ENCODE measurements at places on chromosomes 7 and 10.
A peak's percentile ranks its signal among the peaks of the same experiment; 100 is the strongest.

DNA sequence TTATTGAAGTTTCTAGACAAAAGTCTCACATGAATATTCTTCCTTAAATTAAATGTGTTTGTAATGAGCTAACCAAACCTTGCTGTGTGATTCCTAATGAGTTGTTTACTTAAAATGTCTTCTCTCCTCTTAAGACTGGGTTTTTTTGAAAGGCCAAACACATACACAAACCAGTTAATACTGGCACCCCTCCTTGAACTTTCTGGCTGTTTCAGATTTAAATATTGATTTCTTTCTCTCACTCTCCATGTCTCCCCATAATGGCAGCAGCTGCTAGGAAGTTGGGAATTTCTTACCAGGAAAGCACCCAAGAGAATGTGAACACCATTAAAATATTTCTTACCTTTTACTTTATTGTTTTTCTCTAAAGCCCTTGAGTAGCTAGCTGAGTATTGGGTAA is 11.4 kb upstream of the PTN start:
- no peak overlapping the region for H3K27ac ChIP-seq
- H3K27me3 ChIP-seq = no peaks in the 10 kb centered on the region
- no peaks in the 10 kb centered on the region for H3K36me3 ChIP-seq
- H3K4me3 ChIP-seq = no peak overlapping the region

DNA sequence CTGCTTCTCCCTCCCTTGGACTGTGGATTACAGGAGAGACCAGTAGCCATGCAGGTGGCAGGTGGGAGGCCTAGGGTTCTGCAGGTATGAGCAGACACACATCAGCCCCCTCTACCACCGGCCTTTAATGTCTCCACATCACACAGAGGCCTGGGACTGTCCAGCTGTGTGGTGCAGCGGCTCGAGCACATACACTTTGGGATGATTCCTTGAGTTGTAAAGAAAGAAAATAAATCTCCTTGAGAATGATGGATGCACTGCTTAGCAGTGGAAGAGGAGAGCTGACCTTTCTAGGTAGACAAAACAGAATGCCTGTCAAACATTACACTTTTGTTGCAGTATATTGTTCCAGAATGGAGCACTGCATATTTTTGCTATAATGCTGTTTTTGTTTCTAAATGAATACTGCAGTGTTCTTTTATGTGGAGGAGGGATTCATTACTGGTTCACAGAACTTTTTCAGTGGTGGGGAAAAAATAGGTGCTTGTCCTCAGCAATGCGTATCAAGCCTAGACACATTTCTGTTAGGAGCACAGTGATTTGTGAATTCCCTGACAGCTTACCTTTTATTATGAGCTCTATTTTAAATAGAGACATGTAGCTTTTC is 66.0 kb downstream of the PTPRE start:
- no peaks in the 10 kb centered on the region for H3K36me3 ChIP-seq
- H3K27me3 ChIP-seq = no peaks in the 10 kb centered on the region
- no peak overlapping the region for H3K27ac ChIP-seq
- DNase-seq = no peak
- H3K4me1 ChIP-seq = no peaks in the 10 kb centered on the region

- no peak overlapping the region for H3K27ac ChIP-seq
- peak overlapping the region; percentile 9 for H3K4me3 ChIP-seq
- no peaks in the 10 kb centered on the region for H3K36me3 ChIP-seq
- H3K4me1 ChIP-seq = no peaks in the 10 kb centered on the region
- DNase-seq = no peak
- H3K27me3 ChIP-seq = no peaks in the 10 kb centered on the region
Observed at GRCh38 chr10:3623746-3624145, 161.3 kb downstream of the KLF6 start.

DNA sequence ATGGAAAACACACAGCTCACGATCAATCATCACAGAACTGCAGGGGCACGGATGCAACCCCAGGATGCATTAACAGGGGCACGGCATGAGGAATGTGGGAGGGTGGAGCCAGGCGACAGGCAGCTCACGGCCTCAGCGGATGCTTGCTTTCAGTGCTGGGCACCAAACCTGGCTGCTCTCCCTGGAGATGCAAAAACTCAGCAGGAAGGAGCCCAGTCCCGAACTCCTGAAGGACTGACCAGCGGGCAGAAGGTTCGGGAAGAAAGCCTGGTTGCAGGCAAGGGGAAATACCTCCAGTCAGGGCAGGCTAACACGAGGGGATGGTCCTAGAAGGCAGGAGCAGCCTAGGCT is 66.8 kb downstream of the CHST15 start:
- H3K4me3 ChIP-seq = no peak overlapping the region
- H3K36me3 ChIP-seq = no peaks in the 10 kb centered on the region
- H3K27me3 ChIP-seq = no peaks in the 10 kb centered on the region
- no peak for DNase-seq
- H3K27ac ChIP-seq = no peak overlapping the region
- H3K4me1 ChIP-seq = no peaks in the 10 kb centered on the region

- no peak overlapping the region for H3K4me3 ChIP-seq
- DNase-seq = no peak
- no peaks in the 10 kb centered on the region for H3K4me1 ChIP-seq
- H3K36me3 ChIP-seq = no peaks in the 10 kb centered on the region
- no peaks in the 10 kb centered on the region for H3K27me3 ChIP-seq
Observed at GRCh38 chr10:78188446-78188845, 154.8 kb downstream of the RPS24 start.

DNA sequence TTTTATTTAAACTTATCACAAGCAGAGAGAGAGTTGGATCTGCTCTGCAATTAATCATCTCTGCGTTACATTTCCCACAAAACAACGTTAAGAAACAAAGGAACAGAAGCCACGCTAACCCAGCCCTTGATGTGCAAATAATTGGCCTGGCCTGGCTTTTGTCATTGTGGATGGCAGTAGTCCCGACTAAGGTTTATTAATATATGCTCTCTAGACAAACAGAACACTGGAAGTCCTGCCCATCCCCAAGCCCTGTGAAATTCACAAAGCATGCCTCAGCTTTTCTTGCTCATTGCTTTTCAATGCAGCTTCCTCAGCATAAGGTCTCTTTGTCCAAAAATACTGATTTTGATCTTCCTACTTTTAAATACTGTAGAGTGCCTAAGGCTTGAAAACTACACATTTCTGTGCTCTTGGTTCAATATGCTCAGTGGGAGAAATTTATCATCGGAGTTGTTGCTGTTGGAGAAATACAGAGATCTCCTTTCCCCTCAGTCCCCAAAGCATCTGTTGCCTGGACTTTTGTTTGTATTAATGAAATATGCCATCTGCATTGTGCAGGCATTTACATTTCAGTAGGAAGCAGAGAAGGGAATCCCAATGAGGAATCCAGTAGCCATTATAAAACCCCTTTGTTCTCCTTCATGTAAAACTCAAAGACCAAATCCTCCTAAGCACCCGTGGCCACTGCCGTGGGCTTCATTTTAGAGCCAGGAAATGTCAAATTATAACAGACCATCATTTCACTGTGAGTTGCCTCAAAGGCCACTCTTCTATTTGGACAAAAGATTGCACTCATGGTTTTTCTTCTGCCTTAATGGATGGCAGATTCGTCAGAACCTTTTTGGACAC is 61.1 kb downstream of the SORCS1 start:
- H3K4me3 ChIP-seq = no peak overlapping the region
- DNase-seq = no peak
- H3K27ac ChIP-seq = no peak overlapping the region
- no peaks in the 10 kb centered on the region for H3K27me3 ChIP-seq
- H3K4me1 ChIP-seq = no peaks in the 10 kb centered on the region
- no peaks in the 10 kb centered on the region for H3K36me3 ChIP-seq

- no peaks in the 10 kb centered on the region for H3K4me1 ChIP-seq
- no peak for DNase-seq
- no peaks in the 10 kb centered on the region for H3K36me3 ChIP-seq
- no peaks in the 10 kb centered on the region for H3K27me3 ChIP-seq
Observed at GRCh38 chr7:8226501-8226900, 35.5 kb downstream of the ICA1 start.

- H3K36me3 ChIP-seq = no peaks in the 10 kb centered on the region
- H3K27me3 ChIP-seq = peaks cover 26% of the 10 kb centered on the region
- no peak within 1 kb of the TSS for H3K27ac ChIP-seq
- DNase-seq = no peak
Observed at GRCh38 chr7:132575982-132576720, at the start of gene PLXNA4. TSS of gene PLXNA4 (minus strand) at chr7:132576470. CDS start at chr7:132508693, 67,777 bp downstream.

- no peak for DNase-seq
- H3K36me3 ChIP-seq = no peaks in the 10 kb centered on the region
- peak overlapping the region; percentile 43 for H3K27ac ChIP-seq
- H3K4me3 ChIP-seq = peak overlapping the region; percentile 11
- no peaks in the 10 kb centered on the region for H3K27me3 ChIP-seq
- H3K4me1 ChIP-seq = peaks cover 58% of the 10 kb centered on the region
Observed at GRCh38 chr10:104321725-104322415, 16.4 kb downstream of the ITPRIP start.

DNA sequence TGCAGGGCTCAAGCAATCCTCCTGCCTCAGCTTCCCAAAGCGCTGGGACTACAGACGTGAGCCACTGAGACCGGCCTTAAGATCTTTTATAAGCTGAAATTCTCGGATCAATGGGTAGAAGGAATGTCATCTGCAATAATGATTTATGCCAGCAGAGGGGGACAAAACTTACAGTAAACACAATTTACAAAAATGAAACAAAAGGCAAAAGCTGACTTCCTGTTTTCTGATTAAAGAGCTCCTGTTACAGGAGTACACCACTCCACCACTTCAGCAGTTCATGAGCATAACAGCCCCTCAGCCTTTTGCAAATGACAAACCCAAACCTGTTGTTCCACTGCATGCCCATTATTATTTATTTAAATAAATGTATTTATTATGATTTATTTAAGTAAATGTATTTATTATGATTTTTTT is 88.5 kb upstream of the ATP6V0A4 start:
- H3K4me1 ChIP-seq = no peaks in the 10 kb centered on the region
- DNase-seq = peak; percentile 7
- H3K4me3 ChIP-seq = no peak overlapping the region
- H3K36me3 ChIP-seq = no peaks in the 10 kb centered on the region
- H3K27ac ChIP-seq = no peak overlapping the region

DNA sequence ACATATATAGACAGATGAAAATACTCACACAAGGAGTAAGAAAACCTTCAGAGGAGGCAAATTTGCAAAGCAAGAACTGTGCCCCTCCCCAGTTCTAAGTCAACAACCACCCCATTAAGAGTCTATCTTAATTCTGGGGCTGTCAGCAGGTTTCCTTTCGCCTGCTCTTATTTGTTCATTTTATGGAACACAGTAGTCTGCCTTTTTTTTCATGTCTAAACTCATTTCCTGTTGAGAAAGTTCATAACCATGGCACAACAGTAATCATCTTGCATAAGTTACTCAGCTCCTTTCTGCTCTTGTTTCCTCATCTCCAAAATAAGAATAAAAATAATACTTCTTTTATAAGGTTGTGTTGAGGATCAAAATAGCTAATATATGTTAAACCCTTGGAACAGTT is 25.8 kb upstream of the AMPH start:
- no peak for DNase-seq
- H3K36me3 ChIP-seq = no peaks in the 10 kb centered on the region
- H3K4me1 ChIP-seq = no peaks in the 10 kb centered on the region
- H3K27ac ChIP-seq = no peak overlapping the region

- no peak for DNase-seq
- H3K27ac ChIP-seq = no peak overlapping the region
- H3K36me3 ChIP-seq = peaks cover 8% of the 10 kb centered on the region
- no peak overlapping the region for H3K4me3 ChIP-seq
- H3K27me3 ChIP-seq = no peaks in the 10 kb centered on the region
Observed at GRCh38 chr7:77309714-77310220, 106.4 kb downstream of the GSAP start.

- no peaks in the 10 kb centered on the region for H3K4me1 ChIP-seq
- H3K4me3 ChIP-seq = no peak overlapping the region
- no peak overlapping the region for H3K27ac ChIP-seq
- no peaks in the 10 kb centered on the region for H3K36me3 ChIP-seq
- H3K27me3 ChIP-seq = no peaks in the 10 kb centered on the region
Observed at GRCh38 chr10:122662231-122662630, 37.4 kb downstream of the C10orf120 start.

DNA sequence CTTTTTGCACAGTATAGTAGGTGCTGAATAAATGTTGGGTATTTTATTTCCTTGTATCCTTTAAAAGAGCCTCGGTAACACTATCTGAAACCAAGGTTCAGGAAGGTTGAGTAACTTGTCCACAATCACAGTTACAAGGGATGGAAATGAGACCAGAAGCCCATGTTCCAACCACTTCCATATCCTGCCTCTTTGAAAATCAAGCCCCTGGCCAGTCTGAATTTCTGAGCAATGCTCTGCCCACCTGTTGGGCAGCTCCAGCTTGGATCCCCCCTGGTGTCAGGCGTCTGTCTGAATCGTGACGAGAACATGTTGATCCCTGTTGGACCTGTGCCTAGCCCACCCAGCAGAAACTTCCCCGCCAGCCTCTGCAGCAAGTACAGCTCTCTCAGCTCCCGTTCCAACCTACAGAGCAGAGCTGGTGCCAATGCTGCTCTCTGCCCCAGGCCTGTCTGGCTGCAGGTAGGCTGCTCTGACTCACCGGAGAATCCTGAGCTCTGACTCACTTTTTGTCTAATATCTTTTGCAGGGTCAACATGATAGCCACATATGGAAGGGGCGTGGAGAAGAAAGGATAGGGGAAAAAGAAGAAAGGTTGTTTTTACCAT is 595.5 kb downstream of the INHBA start:
- H3K4me3 ChIP-seq = no peak overlapping the region
- no peaks in the 10 kb centered on the region for H3K4me1 ChIP-seq
- no peak for DNase-seq
- no peaks in the 10 kb centered on the region for H3K36me3 ChIP-seq
- no peak overlapping the region for H3K27ac ChIP-seq
- no peaks in the 10 kb centered on the region for H3K27me3 ChIP-seq

DNA sequence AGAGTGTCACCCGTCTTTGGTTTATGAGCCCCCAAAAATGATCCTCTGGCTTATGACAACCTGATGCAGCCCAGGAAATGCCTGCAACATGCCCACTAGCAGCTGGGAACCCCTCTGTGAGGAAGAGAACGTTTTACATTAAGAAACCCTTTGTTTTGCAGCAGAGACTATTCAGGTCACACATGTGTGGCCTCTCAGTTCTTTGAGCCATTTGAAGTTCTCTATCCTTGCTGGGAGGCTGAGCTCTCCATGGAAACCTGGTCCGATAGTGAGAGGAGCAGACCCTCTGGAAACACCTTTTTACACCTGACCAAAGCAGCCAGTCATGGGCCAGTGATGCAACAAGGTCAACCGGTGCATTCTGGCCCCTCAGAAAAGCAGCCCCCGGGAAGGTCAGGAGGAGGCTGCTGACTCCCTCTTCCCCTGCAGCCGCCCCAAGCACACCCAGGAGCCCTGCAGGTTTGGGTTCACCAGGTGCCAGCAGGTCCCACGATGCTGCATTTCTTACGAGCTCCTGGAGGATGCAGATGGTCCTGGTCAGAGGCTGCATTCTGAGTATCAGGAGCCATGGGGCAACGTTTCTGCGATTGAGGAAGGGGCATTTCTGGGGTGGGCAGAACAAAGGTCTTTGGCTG is 134.3 kb downstream of the ZMYND11 start:
- H3K27me3 ChIP-seq = no peaks in the 10 kb centered on the region
- no peaks in the 10 kb centered on the region for H3K36me3 ChIP-seq
- no peak overlapping the region for H3K4me3 ChIP-seq
- no peak overlapping the region for H3K27ac ChIP-seq
- DNase-seq = no peak

GRCh38 chr10:94546049-94546900 is 687 bp downstream of the HELLS start:
- no peaks in the 10 kb centered on the region for H3K4me1 ChIP-seq
- peak overlapping the region; percentile 58 for H3K27ac ChIP-seq
- DNase-seq = no peak

- no peak overlapping the region for H3K4me3 ChIP-seq
- DNase-seq = no peak
- no peaks in the 10 kb centered on the region for H3K27me3 ChIP-seq
- H3K4me1 ChIP-seq = no peaks in the 10 kb centered on the region
Observed at GRCh38 chr10:130231251-130231741, 95.1 kb downstream of the GLRX3 start.
